HS-5 (cell line): ENCODE measurements at places on chromosomes 2 and 18.
A peak's percentile ranks its signal among the peaks of the same experiment; 100 is the strongest.

DNA sequence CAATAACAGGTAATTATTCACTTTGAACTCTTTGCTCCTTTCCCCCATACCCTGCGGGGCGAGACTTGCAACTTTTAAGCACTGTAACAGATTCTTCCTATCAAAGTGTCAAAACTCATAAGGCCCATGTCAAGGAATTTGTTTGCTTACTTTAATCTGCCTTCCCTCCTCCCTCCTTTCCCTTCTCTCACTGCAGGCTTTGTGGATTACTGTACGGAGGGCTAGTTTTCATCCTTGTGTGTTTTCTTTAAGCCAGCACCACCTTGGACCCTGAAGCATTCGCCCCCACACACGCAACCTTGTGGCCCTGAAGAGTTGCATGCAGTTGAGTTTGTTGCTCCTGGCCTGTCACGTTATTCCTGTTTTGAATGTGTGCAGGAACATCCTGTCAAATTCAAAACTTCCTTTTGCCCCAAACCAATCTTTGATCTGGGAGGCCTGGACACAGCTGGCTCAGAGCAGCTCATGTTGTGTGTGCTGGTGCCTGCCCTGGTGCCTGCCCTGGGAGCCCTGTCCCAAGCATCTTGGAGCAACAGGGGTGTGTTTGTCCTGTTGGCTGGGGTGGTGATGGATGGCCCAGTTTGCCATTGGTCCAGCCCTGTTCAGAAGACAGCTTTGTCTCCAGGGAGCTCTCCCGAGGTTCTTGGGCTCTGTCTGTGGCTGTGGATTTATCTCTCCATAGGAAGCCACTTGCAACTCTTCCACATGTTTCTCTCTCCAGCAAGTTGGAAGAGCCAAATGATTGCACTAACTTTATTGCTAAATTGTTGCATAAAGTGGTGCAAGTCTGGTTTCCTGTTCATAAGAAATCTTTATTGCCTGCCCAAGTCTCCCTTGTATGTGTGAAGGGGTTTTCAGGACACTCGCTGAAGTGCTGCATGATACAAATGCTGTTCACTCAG, 199.6 kb downstream of the VAPA start:
- DNase-seq: no peak

DNA sequence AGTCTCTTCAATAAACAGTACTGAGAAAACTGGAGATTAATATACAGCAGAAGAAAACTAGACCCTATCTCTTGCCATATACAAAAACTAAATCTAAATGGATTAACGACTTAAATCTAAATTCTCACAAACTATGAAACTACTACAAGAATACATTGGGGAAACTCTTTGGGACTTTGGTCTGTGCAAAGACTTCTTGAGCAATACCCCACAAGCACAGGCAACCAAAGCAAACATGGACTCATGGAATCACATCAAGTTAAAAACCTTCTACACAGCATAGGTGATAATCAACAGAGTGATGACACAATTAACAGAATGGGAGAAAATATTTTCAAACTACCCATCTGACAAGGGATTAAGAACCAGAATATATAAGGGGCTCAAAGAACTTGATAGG, 848.2 kb upstream of the NRXN1 start:
- DNase-seq: no peak

DNA sequence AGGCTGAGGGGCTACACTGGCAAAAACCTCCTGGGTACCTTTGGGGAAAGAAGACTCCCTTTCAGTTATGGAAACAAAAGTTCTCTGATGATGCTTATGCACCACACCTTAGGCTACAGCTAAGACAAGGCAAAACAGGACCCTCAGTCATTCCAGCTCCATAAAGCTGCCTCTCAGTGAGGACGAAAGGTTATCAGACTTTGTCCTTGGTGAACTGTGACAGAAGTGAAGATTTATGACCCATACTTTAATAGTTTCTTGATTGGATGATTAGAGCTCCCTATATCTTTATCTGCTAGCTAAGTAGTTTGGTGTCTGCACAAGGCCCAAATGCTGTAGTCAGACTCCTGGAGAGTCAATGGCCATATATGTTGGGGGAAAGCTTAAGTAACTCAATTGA, 40.6 kb upstream of the SPRED2 start:
- no peak for DNase-seq

GRCh38 chr2:98795891-98796676, 65.2 kb upstream of the MGAT4A start:
- no peak for DNase-seq

- DNase-seq: no peak
Observed at GRCh38 chr18:57748770-57749603, 54.1 kb downstream of the ATP8B1 start.

DNA sequence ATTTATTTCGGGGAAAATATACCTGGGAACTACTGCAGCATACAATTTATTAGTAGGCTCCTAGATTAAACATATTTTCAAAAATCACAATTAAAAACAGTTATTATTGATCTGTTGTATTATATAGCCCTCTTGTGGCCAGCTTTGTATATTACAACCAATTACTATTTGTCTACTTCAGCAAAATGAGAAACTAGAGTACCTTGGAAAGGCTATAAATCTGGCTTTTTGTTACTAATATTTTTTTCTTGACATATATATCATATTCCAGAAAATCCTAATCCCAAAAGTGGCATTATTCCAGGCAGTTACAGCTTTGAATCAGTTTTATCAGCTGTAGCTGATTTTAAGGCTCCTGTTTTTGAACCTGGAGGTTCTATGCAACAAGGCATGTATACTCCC, 101.2 kb downstream of the UBR3 start:
- DNase-seq: peak; percentile 22
